ENCODE measurements at places on chromosomes 2 and 18. TPM values are rescaled to one million over a fixed set of nuclear protein-coding genes. Genes with fewer than 3 reads are reported as not detected.

DNA sequence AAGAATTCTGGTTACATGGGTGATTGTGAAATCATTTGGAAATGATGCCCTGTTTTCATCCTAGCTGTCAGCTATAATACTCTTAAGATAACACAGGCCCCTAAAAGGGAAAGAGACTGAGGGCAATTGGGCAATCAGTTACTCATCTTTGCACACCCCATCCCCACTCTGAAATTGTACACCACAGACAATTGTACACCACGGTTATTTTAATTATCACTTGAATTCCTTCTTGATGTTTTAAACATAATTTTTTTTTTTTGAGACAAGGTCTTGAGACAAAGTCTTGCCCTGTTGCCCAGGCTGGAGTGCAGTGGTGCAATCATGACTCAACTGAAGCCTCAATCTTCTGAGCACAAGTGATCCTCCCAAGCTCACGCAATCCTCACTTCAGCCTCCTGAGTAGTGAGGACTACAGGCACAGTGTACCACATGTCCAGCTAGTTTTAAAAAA, 862.4 kb upstream of the ACVR2A start:
- no peak overlapping the region for H3K4me3 ChIP-seq
- H3K27me3 ChIP-seq, result no peaks in the 10 kb centered on the region
- DNase-seq, result peak; percentile 92

- H3K27ac ChIP-seq, result no peak overlapping the region
- no peaks in the 10 kb centered on the region for H3K36me3 ChIP-seq
- no peak for DNase-seq
- no peak overlapping the region for H3K4me3 ChIP-seq
Measured at GRCh38 chr2:1856475-1856874, 112.2 kb upstream of the PXDN start.

Gene FBLN7
- total RNA-seq, result 0.11 TPM

Gene G6PC2
- total RNA-seq, result not detected

Gene PLA2R1
- total RNA-seq, result 14.9 TPM

DNA sequence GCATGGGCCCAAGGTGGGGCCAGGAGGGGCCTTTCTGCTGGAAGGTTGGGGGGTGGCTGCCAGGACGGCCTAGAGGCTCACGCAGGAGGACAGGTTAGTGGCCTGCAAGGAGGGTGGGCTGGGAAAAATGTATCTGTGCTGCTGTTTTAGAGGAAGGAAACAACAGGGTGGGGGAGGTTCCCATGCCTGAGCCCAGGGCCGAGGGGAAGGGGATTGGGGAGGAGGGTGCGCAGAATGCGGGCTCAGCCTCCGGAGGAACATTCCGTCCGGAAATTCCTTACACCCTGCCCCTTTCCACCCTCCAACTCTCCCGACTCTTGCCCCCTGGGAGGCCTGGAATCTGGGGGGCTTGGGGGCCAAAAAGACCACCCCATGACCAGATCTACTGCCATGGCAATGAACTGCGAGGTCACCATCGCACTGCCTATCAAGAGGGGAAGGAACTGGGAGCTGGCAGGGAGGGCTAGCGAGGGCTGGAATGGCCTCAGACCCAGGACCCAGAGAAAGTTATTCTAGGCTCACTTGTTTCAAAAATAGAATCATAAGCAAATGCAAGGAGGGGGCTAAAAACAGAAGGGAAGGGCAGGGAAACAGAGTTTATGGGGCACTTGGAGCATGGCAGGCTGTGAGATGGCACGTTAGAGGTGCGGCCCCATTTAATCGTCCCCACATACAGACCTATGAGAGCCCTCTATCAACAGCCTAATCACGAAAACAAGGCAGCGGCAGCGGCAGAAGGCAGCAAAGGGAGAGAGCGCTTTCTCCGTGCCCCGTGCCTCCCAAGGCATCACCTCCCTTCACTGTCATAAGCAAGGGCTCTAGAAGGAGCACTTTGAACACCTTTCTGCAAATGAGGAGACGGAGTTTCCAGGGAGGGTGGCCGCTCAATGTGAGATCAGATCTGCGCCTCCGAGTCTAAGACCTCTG, 90.4 kb downstream of the TNS1 start:
- H3K27ac ChIP-seq, result peak overlapping the region; percentile 61
- peaks cover 14% of the 10 kb centered on the region for H3K36me3 ChIP-seq
- H3K27me3 ChIP-seq, result no peaks in the 10 kb centered on the region
- peaks cover 23% of the 10 kb centered on the region for H3K4me1 ChIP-seq
- no peak for DNase-seq
- no peak overlapping the region for H3K4me3 ChIP-seq

GRCh38 chr2:230885463-230886130, 20.9 kb downstream of the ITM2C start:
- no peak overlapping the region for H3K27ac ChIP-seq
- H3K27me3 ChIP-seq, result peaks cover 10% of the 10 kb centered on the region
- H3K4me1 ChIP-seq, result no peaks in the 10 kb centered on the region
- H3K36me3 ChIP-seq, result no peaks in the 10 kb centered on the region
- H3K4me3 ChIP-seq, result no peak overlapping the region

Gene FBXO41
- 1.0 TPM for total RNA-seq

- no peak for DNase-seq
- H3K36me3 ChIP-seq, result no peaks in the 10 kb centered on the region
- 0 out of 2 replicates have a peak, but pooled peaks cover 4% of the 10 kb centered on the region for H3K4me1 ChIP-seq
- H3K4me3 ChIP-seq, result no peak overlapping the region
Measured at GRCh38 chr2:30500699-30501098, 53.7 kb downstream of the LCLAT1 start.

Gene CYTIP
- total RNA-seq, result not detected

GRCh38 chr2:152022090-152022489, 76.8 kb downstream of the CACNB4 start:
- no peaks in the 10 kb centered on the region for H3K36me3 ChIP-seq
- H3K27ac ChIP-seq, result no peak overlapping the region
- no peak for DNase-seq
- no peaks in the 10 kb centered on the region for H3K4me1 ChIP-seq
- H3K4me3 ChIP-seq, result no peak overlapping the region

- no peak overlapping the region for H3K4me3 ChIP-seq
- H3K27ac ChIP-seq, result no peak overlapping the region
- H3K4me1 ChIP-seq, result no peaks in the 10 kb centered on the region
- no peaks in the 10 kb centered on the region for H3K27me3 ChIP-seq
Measured at GRCh38 chr2:214376618-214377285, 34.1 kb upstream of the VWC2L start.

- no peaks in the 10 kb centered on the region for H3K4me1 ChIP-seq
- no peaks in the 10 kb centered on the region for H3K36me3 ChIP-seq
- H3K27ac ChIP-seq, result no peak overlapping the region
- DNase-seq, result no peak
- no peaks in the 10 kb centered on the region for H3K27me3 ChIP-seq
- no peak overlapping the region for H3K4me3 ChIP-seq
Measured at GRCh38 chr18:58349650-58350049, 279.2 kb downstream of the ALPK2 start.

DNA sequence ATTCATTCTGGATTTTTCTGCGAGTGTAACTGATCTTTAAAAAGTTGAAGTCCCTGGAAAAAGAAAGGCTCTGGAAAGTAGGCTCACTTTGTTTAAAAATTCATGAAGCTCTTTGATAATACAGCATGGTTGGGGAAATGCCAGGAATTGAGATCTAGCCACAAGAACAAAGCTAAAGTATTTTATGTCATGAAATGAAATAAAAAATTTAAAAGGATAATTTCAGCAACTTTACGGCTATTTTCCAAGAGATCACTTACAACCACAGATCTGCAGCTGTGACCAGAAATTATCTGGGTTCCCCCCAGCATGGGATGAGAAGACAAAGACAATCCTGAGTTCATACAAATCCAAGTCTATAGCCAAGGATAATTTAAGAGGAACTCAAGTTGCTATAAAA, 25.3 kb upstream of the RFX8 start:
- no peak overlapping the region for H3K27ac ChIP-seq
- no peak overlapping the region for H3K4me3 ChIP-seq
- no peaks in the 10 kb centered on the region for H3K27me3 ChIP-seq
- peaks cover 17% of the 10 kb centered on the region for H3K4me1 ChIP-seq
- DNase-seq, result peak; percentile 40
- H3K36me3 ChIP-seq, result no peaks in the 10 kb centered on the region

Gene NT5C1B
- not detected for total RNA-seq

Data from GM23248 (cell line).